Cortex of kidney (tissue), 1 donor: ENCODE measurements at places on chromosomes 1 and 21.

DNA sequence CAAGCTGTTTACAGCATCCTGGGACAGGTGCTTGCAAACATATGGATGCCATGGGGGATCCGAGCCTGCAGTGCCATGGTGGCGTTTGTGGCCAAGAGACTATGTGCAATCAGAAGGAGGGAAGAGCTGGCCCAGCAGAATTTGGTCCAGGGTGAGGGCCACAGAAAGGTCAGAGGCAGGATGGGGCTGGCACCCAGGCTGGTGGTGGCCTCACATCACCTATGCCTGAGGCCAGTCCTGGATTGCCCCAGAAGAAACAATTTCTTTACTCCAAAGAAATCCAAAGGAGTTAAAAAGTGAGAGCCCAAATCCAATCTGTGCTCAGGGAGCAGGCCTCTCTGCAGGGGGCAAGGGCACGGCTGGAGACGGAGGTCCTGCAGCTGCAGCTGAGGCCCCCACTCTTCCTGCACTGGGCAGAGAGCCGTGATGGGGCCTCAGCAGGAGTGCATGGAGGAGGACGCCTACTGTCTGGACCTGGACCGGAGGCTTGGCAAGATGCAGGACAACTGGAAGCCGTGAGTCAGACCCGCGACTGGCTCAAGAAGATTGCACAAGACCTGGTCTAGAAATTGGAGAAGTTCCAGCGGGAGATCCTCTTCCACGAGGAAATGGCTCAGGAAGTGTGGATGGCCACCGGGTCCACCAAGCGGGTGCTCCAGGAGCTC, 163.5 kb downstream of the RYR2 start:
- no peak for DNase-seq

DNA sequence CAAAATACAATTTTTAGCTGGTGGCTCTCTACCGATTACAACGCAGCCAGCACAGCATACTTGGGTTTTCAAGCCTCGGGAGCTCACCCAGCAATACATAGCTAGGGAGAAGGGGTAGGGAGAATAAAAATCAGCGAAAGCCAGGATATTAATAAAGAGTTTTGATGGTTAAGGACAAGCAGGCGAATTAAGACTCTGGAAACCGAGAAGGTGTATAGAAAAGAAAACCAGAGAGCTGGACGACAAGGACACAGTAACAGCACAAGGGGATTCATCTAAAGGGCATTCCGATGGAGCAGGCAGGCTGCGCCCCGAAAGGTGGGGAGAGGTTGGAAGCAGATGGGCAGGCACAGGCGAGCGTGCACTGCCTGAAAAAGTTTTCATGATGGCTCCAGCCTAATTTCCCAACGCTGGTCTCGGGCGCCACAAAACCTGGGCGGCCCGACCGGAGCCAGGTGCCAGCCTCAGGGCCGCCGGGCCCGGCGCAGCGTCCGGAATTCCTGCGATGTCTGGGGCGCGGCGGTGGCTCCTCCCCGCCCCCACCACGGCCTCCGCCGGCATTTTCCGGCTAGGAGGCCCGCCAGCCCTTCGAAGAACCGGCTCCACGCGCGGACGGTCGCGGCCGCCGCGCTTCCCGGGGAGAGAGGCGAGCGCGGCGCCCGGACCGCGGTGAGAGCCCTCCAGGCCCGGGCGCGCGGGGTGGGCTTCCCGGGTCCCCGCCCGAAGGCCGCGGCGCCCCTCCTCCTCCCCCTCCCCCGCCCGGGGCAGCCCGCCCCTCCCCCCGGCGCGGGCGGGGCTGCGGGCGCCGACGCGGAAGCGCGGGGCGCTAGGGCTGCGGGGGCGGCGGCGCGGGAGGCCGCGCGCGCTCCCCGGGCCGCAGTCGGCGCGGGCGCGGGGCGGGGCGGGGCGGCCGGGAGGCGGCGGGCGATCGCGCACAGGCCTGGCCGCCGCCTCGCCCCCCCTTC, 774 bp upstream of the DYRK1A start:
- DNase-seq: no peak

GRCh38 chr1:227846265-227846858, 30.9 kb downstream of the PRSS38 start:
- no peak for DNase-seq

DNA sequence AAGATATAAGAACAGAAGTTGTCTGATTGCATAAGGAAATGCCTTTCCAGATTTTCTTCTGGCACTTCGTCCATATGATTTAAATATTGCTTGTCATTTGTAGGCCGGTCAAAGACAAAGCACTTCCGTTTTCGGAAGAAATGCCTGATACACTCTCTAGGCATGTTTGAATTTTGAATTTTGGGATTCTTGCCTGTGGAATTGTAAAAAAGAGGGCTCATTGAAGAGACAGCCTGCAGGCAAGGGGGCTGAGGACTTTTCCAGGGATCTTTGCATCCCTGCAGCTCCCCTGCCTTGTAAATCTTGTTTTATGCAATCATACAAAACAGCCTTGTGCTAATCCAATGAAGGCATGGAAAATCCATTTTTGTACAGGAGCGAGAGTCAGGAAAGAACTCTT, 7.4 kb downstream of the GBP4 start:
- no peak for DNase-seq

- no peak for DNase-seq
Measured at GRCh38 chr21:16124378-16125138, 394.8 kb downstream of the USP25 start.
